Stimulated activated CD4-positive, alpha-beta T cell treated with anti-CD3 and anti-CD28 coated beads, Interleukin-12 subunit alpha, Interleukin-12 subunit beta, amount 100 ng/mL, for 4 hours (primary cell): ENCODE measurements at places on chromosomes 1 and 21.

- DNase-seq: no peak
Measured at GRCh38 chr1:196590959-196591358, 17.3 kb downstream of the KCNT2 start.

GRCh38 chr1:78007677-78008341 lies 3.1 kb downstream of the DNAJB4 start:
- DNase-seq: no peak

DNA sequence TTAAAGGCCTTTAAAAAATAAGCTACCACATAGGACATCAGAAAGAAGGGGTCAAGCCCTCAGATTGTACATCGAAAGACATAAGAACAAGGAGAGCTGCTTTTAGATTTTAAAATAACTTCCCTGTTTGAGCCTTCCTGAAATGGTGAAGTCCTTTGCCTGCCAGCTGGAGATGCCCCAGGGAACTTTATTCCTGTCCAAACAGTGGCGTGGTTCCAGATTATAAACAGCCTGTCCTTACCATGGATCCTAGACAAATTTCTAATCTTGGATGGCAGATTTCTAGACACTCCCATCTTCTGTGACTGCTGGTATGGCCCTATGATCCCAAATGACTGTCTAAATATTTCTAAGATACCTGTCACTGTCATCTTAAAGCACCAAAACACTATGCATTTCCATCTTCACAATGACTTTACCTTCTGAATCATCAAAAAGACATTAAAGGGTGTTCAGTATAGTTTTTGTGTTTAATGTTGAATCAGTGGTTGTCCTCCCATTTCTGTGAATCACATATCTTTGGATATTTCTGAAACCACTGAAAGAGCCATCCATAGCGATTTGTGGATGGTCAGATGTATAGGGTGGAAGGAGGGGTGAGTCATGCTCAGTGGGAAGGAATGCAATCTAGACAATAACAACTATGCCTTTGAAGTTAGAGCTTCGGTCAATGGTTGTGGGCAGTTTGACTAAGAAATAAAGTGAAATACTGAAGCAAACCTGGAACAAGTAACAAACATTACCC lies 23.2 kb downstream of the ILDR2 start:
- DNase-seq: no peak

DNA sequence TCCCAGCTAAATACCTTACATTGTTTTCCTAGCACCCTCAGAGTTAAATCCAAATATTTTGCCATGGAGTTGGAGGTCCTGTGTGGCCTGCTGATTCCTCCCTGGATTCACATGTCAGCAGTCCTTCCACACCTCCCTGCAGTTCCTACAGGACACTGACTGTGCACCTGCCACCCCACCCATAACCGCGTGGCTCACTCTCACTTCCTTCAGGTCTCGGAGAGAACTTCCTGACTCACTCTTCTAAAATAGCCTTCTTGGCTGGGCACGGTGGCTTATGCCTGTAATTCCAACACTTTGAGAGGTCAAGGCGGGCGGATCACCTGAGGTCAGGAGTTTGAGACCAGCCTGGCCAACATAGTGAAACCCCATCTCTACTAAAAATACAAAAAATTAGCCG lies 8.4 kb upstream of the CAMTA1 start:
- DNase-seq: no peak

DNA sequence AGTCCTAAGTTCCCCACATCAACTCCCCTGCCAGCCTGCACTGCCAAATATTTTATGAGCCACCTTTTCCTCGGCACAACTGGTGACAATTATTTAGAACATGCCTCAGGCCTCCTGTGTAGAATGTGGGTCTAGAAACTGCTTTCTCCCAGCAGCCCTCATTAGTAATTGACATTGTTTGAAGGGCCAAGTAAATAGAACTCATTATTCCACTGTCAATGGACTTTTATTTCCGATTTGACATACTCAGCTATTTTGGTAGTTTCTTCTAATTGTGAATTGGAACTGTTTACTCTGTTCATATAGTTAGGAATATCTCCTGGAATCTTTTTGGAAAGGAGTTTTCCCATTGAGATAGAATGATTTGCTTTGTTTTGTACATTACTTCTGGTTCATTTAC lies 168.8 kb upstream of the L1TD1 start:
- no peak for DNase-seq

DNA sequence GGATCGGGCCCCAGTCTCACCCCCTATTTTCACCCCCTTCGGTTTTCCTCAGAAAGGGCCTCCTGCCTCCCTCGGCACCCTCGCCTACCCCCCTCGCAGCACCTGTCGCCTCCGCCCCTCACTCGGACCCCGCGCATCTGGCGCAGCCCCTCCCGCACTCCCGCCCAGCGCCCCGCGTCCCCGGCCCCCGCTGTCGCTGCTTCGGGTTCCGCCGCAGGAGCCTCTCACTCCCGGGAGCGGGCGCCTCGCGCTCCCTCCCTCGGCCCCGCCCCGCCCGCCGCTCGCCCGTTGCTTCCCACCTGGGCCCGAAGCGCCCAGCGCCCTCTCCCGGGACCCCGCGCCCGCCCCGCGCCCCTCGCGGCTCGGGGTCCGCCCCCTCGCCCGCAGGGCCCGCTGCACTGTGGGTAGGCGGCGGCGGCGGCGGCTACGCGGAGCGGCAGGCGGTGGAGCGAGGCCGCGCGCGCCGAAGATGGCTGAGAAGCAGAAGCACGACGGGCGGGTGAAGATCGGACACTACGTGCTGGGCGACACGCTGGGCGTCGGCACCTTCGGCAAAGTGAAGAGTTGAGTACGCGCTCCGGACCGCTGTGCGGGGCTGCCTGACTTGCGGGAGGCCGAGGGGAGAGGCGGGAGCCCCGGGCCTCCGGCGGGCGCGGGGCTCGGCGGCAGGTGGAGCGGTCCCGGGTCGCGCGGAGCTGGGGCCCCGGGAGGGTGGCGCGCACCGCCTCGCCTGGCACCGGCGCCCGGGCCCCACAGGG lies at the start of gene PRKAA2:
Gene PRKAA2 (plus strand): TSS at position 396 of the 758 bp plus-strand sequence. CDS start 74 bp downstream, at position 470.
- no peak for DNase-seq

- DNase-seq: no peak
Measured at GRCh38 chr1:89539128-89539527, 14.5 kb downstream of the LRRC8B start.

DNA sequence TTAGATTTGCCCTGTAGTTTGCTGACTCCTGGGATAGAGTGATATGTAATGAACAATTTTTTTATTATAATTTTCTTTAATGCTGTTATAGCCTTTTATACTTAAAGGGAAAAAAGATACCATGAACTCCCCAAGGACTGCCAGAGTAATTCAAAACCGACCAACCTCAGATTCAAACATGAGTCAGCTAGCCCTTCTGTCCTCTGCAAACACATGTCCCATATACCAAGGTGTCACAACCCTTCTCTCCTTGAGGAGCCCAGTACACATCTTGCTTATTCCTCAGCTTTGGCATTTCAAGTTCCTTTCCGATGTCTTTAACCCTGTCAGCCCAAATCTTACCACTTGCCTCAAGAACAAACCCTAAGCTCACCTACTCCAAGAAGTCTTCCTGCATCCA lies 184.9 kb downstream of the KCNH1 start:
- DNase-seq: no peak

DNA sequence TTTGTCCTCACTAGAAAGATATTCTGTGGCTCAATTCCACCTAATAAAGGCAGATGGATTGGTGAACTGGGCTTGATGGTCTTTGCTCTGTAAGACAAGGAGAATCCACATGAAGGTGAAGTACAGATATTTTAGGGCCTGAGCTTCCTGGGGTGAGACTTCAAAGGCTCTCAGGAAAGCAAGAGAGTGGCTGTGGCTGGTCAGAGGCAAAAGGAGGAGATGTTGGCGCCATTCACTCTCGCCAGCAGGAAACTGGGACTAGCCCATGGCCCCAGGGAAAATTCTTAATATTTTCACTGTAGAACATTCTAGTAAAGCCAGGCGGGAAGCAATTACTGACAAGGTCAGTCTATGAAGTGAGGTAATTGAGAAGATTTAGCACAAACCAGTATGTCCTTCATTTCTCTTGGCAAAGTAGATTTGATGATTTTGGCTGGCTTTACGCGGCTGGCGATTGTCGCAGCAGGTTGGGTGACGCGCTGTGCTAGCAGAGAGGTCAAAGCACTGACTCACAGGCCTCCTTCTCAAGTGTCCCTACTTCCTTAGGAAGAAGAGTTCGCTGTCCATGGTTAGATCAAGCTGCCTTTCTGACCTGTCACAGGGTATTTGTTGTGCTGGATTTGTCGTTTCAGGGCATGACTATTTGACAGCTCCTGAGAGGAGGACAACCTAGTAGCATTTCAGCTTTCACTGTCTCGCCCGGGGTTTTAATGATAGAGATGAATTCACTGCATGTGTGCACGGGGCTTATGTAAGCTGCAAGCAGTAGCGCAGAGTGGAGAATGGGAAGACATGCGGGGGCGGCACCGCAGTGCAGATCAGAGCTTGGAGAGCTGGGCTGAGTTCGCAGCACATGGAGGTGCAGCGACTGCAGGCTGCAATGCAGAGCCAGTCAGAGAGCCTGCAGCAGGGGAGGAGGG lies 32.7 kb downstream of the XCL1 start:
- DNase-seq: no peak

DNA sequence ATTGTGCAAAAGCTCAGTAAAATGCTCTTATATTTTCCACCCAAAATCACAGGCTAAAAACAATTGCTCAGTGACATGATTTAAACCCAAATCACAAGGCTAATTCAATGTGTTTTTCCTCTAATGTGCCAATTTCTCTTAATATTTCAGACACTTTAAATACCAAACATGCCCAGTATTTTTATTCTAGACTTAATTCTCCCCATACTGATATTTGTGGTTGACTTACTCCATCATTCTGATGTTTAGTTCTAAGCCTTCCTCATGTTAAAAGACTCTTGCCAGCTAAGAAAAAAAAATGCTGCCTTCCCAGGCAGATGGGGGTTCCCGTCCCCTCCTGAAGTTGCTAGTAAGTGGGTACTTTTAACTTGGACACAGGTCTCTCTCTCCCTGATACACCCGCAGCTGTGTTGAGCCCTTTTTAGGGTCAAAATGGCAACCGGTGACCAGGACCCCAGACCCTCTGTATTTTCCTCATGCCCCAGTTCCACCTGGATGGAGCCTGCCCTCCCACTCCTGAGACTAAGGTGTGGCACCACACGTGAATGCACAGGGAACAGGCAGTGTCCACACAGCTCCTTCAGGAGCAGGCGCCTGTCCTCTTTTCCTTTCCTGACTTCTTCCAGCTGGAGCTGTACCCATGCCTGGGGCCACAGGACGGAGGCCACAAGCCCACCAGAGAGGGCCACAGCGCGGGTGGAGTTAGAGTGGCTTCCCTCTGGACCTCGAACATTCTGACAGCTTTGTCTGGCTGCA lies 118.9 kb downstream of the RIPK4 start:
- no peak for DNase-seq

GRCh38 chr1:173213665-173214064 lies 6.5 kb upstream of the TNFSF4 start:
- no peak for DNase-seq

GRCh38 chr1:116667078-116667574 lies 407 bp downstream of the IGSF3 start:
- no peak for DNase-seq

GRCh38 chr1:1621173-1622009 lies 6.1 kb downstream of the MIB2 start:
- DNase-seq: no peak

- no peak for DNase-seq
Measured at GRCh38 chr1:85465786-85466134, 801 bp upstream of the DDAH1 start.
